ENCODE measurements at places on chromosomes 3 and 15.

DNA sequence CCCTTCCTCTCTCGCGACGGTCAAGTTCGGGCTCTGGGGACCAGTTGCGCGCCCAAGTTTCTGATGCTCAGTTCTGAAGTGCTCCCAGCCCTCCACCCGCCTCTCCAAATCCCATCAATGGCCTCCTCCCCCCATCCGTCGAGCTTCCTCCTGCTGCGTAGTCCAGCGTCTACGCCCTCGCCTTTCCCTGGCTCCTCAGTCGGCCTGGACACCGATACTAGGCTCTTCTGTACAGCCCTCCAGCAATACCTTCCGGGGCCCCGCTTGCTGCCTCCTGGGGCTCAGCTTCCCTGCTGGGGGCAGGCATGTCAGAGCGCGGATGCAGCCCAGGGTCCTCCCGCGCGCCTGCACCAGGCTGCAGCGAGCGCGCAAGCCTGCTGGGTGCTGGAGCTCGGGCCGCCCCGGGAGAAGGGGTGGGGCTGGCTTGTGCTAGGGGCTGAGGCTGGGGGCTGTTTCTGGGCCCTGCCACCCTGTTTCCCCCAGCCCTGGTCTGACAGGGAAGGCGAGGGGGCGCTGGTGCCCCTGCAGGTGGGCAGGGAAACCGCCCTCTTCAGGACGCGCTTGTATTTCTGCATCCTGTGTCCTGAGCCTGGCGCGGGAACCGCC, 353.3 kb upstream of the SUCLG2 start:
- DNase-seq = peak; percentile 71

- DNase-seq = no peak
Observed at GRCh38 chr3:176740906-176741663, 456.2 kb downstream of the TBL1XR1 start.

GRCh38 chr3:129723558-129724324, 117.3 kb upstream of the PLXND1 start:
- no peak for DNase-seq

DNA sequence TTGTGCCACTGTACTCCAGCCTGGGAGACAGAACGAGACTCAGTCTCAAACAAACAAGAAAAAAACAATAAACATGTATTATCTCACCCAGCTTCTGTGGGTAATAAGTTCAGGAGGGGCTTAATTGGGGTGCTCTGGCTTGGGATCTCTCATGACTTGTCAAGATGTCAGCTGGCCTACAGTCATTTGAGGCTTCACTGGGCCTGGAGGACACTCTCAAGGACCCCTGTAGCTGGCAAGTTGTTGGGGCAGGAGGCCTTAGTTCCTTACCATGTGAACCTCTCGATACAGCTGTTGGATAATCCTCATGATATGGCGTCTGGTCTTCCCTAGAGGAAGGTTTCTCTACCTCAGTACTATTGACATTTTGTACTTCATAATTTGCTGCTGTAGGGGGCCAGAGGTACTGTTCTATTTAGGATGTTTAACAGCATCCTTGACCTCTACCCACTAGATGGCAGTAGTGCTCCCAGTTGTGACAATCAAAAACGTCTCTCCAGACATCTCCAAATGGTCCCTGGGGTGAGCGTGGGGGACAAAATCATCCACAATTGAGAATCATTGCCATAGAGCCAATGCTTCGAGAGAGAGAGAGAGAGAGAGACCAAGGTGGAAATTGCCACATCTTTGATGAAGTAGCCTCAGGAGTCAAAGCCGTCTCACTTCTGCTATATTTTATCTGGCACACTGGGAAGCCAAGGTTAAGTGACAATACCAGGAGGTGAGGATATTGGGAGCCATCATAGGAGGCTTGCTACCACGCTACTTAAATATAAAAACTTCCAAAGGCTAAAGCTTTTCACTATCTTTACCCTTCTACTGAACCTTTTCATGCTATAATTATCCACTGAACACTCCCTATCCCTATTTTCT, 23.9 kb upstream of the SLTM start:
- peak; percentile 69 for DNase-seq

DNA sequence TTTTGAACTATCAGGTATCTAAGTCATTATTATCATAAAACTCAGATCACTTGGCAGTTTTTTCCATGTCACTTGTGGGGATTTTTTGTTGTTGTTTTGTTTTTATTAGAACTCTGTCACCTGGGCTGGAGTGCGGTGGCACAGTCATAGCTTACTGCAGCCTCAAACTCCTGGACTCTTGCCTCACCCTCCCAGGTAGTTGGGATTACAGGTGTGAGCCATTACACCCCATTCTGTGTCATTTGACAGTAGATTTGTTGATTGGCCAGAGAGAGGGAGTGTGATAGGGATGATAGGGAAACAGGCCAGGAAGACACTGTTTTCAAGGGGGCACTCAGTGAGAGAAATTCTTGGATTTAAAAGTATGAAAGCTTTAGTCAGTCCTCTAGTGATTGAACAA, 54.7 kb upstream of the SCAANT1 start:
- no peak for DNase-seq
